ENCODE measurements at places on chromosomes 7 and 10.
A peak's percentile ranks its signal among the peaks of the same experiment; 100 is the strongest.

- no peak for DNase-seq
These were observed 57.7 kb downstream of the PRTFDC1 start for GRCh38 chr10:24894728-24895127.

GRCh38 chr7:22452960-22453558 lies 46.9 kb downstream of the STEAP1B start:
- no peak for DNase-seq

DNA sequence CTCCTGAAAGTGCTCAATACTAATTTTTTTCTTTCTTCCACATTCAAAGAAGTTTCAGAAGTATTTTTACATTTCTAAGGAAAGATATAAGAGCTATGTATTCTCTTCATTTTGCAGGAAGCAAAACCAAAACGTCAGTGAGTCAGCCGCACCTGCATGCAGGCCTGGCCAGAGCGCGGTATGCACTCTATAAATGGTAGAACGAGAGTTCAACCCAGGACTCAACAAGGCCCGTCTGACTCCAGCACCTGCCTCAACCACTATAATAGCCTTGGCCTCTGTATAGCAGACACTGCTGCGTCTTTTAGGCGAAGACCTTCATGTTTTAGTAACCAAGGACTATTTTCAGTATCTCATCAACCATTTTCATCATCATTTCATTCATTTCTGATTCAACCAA lies 113.2 kb downstream of the KMT2E start:
- DNase-seq = no peak

- peak; percentile 26 for DNase-seq
These were observed 551 bp downstream of the WASL start for GRCh38 chr7:123748171-123748733.

- DNase-seq = no peak
These were observed 29.4 kb upstream of the JAKMIP3 start for GRCh38 chr10:132036153-132036886.

Measured in NCI-H2081 (cell line).